ENCODE measurements at places on chromosomes 1 and 21.

DNA sequence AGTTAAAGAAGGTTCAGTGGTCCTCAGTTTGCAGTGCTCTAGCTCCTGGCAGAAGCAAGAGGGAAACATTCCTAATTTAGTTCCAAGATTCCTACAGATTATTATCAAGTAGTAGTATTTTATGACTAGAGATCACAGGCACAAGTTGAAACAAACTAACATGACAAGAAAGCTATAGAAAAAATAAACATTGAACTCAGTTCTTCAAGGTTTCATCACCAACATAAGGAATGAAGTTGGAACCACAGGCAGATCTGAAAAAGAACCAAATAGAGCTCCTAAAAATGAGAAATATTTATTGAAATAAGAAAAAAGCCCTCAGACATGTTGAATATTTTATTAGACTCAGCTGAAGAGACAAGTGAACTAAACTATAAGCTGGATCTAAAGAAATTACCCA is 40.6 kb downstream of the PDC start:
- DNase-seq = no peak

DNA sequence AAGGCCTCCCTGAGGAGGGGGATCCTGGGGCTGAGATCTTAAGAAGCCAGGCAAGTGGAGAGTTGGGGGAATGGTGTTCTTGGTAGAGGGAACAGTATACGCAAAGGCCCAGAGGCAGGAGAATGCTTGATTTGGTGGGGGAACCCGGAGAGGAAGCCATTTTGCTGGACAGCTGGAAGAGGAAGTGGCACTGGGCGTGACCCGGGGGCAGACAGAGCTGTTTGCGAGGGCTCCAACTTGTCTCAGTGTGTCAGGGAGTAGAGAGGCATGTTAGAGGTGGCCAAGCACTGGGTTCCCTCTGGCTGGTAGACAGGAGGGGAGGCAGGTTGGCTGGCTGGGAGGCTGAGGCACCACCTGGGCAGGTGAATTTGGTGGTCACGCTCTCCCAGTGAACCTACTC is 96.3 kb upstream of the ACTL8 start:
- DNase-seq = no peak

GRCh38 chr1:36773827-36774541 is 260.3 kb downstream of the GRIK3 start:
- DNase-seq = no peak

DNA sequence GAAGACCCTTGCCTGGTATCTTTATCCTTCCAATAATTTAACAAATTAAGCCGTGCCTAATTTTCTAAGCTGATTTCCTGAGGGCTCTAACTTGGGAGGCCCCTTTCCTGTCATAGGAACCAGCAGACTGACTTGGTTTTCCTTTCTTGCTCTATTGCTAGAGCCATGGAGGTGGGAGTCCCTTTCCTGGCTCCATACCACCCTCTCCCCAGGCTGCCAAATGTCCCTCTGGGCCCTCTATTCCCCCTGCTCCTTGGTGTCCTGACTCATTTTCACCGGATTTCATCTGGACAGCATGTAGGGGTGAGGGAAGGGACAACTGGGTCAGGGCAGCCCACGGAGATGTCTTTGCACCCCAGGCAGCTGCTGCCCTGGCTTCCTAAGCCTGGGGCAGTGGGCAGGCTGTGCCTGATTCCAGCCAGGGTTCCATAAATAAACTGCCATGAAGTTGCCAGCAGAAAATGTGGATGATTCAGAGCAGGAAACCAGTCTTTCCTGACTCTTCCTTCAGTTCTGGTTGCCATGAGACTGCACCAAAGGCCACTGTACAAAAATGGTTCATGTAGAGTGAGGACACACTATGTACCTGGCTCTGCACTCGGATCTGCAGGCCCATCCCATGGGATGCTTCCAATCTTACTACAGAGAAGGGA is 38.0 kb upstream of the SERBP1 start:
- no peak for DNase-seq

- DNase-seq = no peak
Observed at GRCh38 chr21:33781121-33781520, 134.5 kb downstream of the ATP5PO start.

DNA sequence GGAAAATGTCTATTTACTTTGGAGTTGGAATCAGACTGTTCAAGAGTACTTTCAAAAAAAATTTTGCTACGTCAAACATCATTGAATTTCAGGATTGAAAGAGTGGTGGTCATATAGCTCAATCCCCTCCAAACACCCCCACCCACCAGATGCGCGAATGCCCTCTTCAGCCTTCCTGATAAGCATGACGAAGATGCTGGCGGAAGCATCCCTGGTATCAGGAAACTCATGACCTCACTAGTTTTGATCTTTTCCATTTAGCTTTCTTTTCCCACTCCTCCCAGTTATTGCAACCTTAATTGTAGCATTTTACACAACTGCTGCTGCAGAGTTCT is 104.4 kb downstream of the LEPR start:
- DNase-seq = peak; percentile 18

DNA sequence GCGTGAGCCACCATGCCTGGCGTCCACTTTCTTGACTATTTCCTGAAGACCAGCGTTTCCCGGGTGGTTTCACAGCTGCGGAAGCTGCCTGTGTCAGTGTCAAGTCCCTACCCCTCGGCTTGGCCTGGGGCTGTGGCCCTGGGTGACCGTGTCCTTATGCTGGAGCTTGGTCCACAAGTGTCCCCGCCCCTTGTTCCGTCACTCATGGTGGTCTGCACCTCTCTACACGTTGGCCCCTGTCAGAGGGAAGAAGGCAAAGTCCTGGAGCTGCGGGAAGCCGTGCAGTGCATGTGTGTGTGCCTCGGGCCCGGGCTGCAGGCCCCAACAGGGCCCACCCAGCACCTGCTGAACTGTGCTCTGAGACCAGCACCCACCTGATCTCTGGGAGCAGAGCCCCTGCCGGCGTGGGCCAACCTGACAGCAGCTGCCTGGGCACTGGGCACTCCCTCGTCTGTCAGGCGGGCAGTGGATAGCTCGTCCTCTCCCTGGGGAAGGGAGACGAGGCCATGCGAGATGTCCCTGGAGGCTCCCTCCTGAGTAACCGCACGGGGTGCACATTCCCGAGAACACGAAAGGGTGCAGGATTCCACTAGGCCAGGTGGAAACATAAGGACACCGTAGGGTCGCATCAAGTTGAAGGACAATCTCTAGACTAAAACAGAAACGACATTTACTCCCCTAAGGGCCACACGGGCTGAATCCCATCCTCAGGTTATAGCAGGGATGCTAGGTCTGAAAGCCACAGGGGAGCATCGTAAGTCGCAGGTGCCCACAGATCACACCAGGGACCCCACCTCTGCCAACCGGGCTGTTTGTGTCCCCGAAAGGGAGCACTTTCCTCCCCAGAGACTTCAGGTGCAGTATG is 2.4 kb upstream of the C1orf159 start:
- peak; percentile 2 for DNase-seq

DNA sequence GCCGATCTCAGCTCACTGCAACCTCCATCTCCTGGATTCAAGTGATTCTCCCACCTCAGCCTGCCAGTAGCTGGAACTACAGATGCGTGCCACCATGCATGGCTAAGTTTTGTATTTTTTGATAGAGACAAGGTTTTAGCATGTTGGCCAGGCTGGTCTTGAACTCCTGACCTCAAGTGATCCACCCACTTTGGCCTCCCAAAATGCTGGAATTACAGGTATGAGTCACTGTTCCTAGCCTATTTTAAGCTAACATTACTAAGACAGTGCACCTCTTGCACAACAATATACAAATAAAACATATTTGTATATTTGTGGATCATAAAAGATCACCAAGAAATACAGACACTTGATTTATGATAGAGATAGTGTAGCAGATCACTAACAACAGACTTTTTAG is 139.1 kb downstream of the DUSP10 start:
- no peak for DNase-seq

DNA sequence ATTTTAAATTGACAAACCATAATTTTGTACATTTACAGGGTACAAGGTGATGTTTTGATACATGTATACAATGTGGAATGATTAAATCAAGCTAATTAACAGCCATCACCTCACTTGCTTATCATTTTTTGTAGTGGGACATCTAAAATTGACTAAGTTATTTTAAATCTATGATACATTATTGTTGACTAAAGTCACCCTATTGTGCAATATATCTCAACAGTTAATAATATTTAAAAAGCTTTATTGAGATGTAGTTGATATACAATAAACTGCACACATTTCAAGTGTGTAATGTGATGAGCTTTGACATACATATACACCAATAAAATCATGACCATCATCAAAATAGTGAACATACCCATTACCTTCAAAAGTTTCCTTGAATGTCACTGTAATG is 242.5 kb upstream of the PLXNA2 start:
- no peak for DNase-seq

GRCh38 chr1:206479183-206480125 is 9.2 kb downstream of the IKBKE start:
- peak; percentile 74 for DNase-seq

- no peak for DNase-seq
Observed at GRCh38 chr1:172609528-172609927, 49.4 kb upstream of the FASLG start.

DNA sequence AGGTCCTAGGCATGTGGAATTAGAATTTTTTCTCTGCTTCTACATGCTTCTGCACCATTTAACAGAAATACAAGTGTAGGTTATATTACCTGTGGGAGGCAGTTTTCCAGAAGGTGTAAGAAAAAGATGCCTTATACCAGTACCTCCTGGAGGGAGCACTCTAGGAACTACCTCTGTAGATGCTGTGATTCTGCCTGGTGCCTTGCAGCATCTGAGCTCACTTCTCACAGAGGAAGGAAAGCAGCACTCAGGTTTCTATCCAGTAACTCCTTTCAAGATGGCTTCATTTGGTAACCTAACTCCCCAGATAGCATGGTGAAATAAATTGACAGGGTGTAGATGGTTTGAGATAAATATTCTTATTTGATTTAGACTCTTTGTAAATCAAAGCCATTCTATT is 50.3 kb downstream of the GIPC2 start:
- DNase-seq = no peak

DNA sequence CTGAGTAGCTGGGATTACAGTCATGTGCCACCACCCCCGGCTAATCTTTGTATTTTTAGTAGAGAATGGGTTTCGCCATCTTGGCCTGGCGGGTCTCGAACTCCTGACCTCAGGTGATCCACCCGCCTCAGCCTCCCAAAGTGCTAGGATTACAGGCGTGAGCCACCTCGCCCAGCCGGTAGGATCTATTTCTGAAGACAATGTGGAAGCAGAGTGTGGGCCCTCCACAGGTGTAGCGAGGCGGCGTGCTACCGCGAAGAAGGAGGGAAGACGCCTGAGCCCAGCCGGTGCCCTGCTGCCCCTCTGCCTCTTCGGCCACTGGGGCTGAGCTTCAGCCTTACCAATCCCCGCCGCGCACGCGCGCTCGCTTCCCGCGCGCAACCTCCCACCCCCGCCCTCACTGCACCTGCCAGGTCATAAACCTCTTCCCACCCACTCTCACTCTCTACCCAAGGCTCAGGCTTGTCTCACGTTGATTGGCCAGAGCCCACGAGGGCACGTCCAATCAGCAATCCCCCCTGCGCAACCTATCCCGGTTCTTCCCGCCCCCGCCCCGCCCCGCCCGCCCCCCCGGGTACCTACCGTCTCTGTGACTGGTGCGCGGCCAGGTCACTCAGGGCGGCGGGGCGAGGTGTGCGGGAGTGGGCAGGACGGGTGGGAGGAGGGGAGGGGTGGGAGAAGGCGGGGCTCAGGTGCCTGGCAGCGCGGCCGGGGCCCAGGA is 409 bp upstream of the HOOK1 start:
- DNase-seq = peak; percentile 77

- DNase-seq = no peak
Observed at GRCh38 chr1:221411283-221411682, 330.6 kb downstream of the DUSP10 start.

DNA sequence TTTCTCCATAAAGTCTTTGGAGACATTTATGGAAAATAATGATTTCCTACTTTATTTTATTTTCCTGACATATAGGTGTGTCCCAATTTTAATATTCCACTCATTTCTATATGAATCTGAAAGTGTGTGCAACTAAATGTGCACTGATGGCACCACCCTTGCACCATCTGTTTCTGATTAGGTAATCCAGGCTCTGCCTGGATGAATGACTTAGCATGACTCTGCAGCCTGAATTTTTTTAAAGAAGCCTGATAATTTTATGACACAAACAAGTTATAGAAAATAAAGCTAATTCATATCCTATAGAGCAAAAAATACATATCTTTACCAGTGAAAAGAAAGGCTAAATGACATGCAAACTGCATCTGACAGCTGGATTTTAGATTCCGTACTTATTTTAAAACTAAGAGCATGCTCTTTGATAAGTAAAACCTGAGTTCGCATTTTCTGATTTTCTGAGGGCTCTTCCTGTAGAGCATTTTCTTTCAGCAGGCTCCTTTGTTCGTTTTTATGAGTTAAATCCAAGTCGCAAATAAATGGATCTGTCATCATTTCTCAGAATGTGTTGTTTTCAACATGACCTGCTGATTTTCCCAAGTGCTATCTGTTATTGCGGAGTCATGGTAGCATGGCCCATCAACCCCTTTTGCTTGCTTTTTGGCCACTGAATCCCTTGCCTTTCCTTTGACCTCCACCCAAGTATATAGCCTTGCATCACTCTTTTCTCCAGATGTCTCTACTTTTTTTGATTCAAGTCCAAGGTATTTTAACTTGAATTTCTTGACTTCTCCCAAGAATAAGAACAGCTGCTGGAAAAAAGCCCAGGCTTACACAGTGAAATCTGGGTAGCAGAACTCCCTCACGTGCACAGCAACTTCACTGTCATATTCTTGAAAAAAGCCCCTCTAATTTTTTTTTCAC is 52.8 kb upstream of the LYPLAL1 start:
- DNase-seq = no peak
